Activated CD4-positive, alpha-beta T cell treated with anti-CD3 and anti-CD28 coated beads, Interleukin-2, amount 10 ng/mL, durations not matched to agents 24 days and 14 days (primary cell): ENCODE measurements at places on chromosomes 16 and 17. TPM values are rescaled to one million over a fixed set of nuclear protein-coding genes. Genes with fewer than 3 reads are reported as not detected.

DNA sequence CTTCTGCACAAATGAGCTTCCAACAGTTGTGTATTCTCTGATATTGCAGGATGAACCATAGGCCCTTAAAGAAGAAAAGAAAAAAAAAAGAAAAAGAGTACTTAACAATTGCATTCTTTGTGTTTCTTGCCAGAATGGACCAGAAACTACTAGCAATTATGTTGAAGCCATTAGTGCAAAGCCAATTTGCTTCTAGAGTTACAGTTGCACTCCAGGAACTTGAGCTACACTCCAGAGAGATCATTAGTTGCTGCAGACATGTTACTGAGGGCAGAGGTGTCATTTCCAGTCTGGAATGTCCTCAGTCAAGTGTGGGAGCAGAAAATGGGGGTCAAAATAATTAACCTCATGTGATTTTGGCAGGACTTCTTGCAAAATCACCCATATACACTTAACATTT lies 85.6 kb upstream of the CCL2 start:
- peaks cover 18% of the 10 kb centered on the region for H3K27me3 ChIP-seq
- no peak for DNase-seq
- no peak overlapping the region for H3K4me3 ChIP-seq
- no peak overlapping the region for H3K27ac ChIP-seq
- H3K36me3 ChIP-seq, result no peaks in the 10 kb centered on the region
- H3K4me1 ChIP-seq, result no peaks in the 10 kb centered on the region

GRCh38 chr16:85064186-85064585 lies 36.6 kb downstream of the KIAA0513 start:
- H3K27ac ChIP-seq, result no peak overlapping the region
- peaks cover 11% of the 10 kb centered on the region for H3K4me1 ChIP-seq
- no peak for DNase-seq
- H3K36me3 ChIP-seq, result peaks cover 5% of the 10 kb centered on the region

DNA sequence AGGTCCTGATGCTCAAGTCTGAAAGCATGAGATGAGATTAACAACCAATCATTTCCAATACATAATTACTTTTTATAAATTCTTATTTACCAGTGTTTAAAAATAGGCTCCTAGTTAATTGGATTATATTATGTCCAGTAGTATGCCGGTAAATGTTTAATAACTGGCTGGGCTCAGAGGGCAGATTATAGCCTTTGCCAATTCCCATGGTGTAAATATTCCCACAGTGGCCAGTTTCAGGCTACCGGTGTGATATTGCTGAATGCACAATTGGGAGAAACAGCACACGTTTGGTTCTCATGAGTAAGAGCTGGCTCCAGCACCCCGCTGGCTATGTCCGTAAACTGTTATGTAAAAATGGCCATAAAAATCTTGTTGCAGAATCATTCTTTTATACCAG lies 167.6 kb downstream of the MRTFB start:
- H3K4me1 ChIP-seq, result no peaks in the 10 kb centered on the region
- DNase-seq, result no peak
- H3K4me3 ChIP-seq, result no peak overlapping the region
- H3K27me3 ChIP-seq, result no peaks in the 10 kb centered on the region
- no peak overlapping the region for H3K27ac ChIP-seq

DNA sequence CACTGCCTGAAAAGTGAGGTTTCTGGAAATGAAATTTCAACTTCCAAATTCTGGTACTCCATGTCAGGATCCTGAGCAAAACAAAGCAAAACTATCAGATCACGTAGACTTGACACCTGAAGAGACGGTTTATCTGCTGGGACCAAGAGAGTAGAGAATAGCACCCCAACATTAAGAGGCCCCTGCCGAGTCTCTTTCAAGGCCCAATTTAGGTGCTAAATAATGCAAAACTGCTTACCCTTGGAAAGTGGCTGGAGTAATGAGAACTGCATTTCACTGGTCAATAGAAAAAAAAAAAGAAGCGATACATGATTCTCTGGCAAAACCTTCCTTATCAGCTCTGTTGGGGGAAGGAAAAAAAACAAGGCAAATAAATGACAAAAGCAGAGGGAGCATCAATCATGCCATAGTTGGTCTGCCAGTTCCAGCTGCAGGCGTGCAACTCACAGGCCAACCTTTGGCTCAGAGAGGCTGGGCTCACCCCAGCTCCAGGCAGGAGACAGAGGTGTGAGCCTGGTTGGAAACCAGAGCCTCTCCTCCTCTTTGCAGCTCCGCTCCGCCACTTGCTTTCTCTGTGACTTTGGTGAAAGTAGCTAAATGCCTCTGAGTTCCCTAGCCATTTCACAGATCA lies 595.2 kb downstream of the TOX3 start:
- no peaks in the 10 kb centered on the region for H3K36me3 ChIP-seq
- DNase-seq, result no peak
- H3K27ac ChIP-seq, result no peak overlapping the region
- H3K4me1 ChIP-seq, result no peaks in the 10 kb centered on the region
- H3K4me3 ChIP-seq, result no peak overlapping the region

Gene KRT15
- not detected in 2 replicates for total RNA-seq

Gene NKD1
- total RNA-seq, result 0.77 and 1.7 TPM in 2 replicates

Gene KRT17
- not detected in 2 replicates for total RNA-seq

DNA sequence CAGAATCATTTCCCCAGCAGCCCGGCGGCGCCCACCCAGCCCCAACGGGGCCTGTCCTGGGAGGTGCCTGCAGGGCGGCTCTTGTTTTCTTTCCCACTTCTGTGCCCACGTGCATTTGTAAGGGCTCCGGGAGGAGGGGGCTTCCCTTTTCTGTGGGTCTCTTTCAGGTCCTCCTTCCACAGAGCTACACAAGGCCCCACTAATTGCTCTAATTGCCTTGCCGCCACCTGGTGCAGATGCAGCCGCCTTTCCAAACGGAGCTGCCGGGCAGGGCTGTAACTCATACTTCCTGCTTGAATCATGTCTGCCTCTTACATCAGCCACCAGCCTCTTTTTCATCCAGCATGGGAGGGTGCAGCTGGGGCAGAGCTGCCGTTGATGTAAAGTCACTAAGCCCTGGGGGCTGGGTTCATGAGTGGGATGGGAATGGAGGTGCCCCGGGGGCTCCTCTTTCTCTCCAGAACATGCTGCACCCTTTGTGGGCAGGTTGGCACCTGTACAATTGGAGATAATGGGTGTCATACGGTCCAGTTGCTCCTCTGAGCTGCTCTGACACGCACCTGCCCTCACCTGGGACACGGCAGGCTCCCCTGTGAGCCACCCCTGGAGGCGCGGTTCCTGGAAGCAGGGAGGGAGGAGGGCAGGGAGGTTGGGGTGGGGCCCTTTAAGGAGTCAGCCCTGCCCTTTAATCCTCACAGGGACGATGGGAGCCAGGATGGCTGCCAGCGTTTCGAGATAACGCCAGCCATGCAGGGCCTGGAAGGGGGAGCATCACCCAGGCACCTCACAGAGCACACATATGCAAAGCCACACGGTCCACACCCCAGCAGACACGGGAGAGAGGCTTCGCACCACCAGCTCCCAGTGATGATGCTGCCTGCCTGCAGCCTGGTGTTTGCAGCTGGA lies 41.1 kb upstream of the KLHDC4 start:
- DNase-seq, result peak; percentile 86
- peaks cover 32% of the 10 kb centered on the region for H3K4me1 ChIP-seq
- peak overlapping the region; percentile 96 for H3K27ac ChIP-seq
- peaks cover 2% of the 10 kb centered on the region for H3K27me3 ChIP-seq
- peak overlapping the region; percentile 85 for H3K4me3 ChIP-seq

- no peak for DNase-seq
- H3K4me3 ChIP-seq, result no peak overlapping the region
- H3K4me1 ChIP-seq, result peaks cover 2% of the 10 kb centered on the region
- no peaks in the 10 kb centered on the region for H3K36me3 ChIP-seq
- no peaks in the 10 kb centered on the region for H3K27me3 ChIP-seq
These were observed 25.0 kb upstream of the GNG13 start for GRCh38 chr16:825341-826061.

DNA sequence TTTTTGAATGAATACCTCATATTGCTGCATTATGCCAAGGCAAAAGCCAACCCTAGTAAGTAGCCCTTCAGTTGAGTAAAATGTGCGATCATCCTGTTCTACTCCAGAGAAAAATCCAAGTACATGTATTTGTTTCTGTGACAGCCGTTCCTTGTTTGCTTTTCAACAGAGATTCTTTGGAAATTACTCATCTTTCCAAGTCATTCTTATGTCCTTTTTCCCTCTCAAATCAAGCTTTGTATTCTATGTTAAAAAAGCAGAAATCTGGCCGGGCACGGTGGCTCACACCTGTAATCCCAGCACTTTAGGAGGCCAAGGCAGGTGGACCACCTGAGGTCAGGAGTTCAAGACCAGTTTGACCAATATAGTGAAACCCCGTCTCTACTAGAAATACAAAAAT lies 112.9 kb upstream of the HAS3 start:
- H3K4me1 ChIP-seq, result no peaks in the 10 kb centered on the region
- H3K4me3 ChIP-seq, result no peak overlapping the region
- no peaks in the 10 kb centered on the region for H3K27me3 ChIP-seq
- peaks cover 2% of the 10 kb centered on the region for H3K36me3 ChIP-seq

GRCh38 chr16:49158029-49158642 lies 123.5 kb downstream of the CBLN1 start:
- H3K4me3 ChIP-seq, result no peak overlapping the region
- no peak overlapping the region for H3K27ac ChIP-seq
- no peaks in the 10 kb centered on the region for H3K4me1 ChIP-seq
- no peaks in the 10 kb centered on the region for H3K36me3 ChIP-seq
- H3K27me3 ChIP-seq, result no peaks in the 10 kb centered on the region

Gene TNK1
- total RNA-seq, result 5.3 and 5.5 TPM in 2 replicates

DNA sequence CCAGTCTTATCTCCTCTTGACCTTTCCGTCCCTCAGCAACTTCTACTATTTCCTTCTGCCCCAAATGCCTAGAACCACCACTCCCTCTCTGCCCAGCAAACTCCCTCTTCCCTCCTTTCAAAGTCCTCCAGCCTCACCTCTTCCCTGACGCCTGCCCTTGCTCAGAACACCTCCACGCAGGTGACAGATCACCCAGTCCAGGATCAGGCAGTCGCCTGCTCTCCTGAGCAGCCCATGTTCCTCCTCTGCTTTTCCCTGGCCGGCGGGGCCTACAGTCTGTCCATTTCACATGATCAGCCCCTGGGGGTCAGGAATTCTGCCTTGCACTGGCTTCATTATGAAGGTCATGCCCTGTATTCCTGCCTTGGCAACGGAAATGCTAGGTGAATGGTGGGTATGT lies 422 bp downstream of the CD300LF start:
- no peak for DNase-seq
- no peaks in the 10 kb centered on the region for H3K36me3 ChIP-seq
- peaks cover 6% of the 10 kb centered on the region for H3K4me1 ChIP-seq
- peaks cover 36% of the 10 kb centered on the region for H3K27me3 ChIP-seq
- no peak overlapping the region for H3K27ac ChIP-seq
- H3K4me3 ChIP-seq, result no peak overlapping the region

GRCh38 chr16:12126091-12126806 lies 149.7 kb downstream of the SNX29 start:
- H3K4me3 ChIP-seq, result no peak overlapping the region
- H3K36me3 ChIP-seq, result peaks cover 2% of the 10 kb centered on the region
- no peaks in the 10 kb centered on the region for H3K27me3 ChIP-seq
- DNase-seq, result no peak
- peaks cover 4% of the 10 kb centered on the region for H3K4me1 ChIP-seq

Gene HYDIN
- not detected in 2 replicates for total RNA-seq

DNA sequence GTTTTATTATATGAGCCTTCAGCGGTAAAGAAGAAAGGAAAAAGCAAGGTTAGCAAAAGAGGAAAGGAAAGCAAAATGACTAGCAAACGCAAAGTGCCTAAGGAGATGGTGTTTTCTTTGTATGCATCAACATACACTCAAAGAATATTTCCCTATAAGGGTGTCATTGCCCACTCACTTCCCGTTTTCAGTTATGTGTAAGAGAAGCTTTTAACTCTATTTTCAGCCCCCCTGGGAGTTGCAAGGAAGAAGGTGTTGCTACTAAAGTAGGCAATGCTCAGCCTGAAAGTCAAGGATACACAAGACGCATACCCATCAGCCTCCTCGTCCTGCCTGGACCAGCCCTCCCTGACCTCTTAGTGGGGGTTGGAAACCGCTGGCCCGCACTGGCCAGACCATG lies 267.7 kb upstream of the ZFHX3 start:
- H3K27ac ChIP-seq, result no peak overlapping the region
- no peaks in the 10 kb centered on the region for H3K27me3 ChIP-seq
- no peaks in the 10 kb centered on the region for H3K36me3 ChIP-seq
- H3K4me3 ChIP-seq, result no peak overlapping the region
- H3K4me1 ChIP-seq, result no peaks in the 10 kb centered on the region

GRCh38 chr17:79714176-79715097 lies 16.3 kb upstream of the ENPP7 start:
- no peaks in the 10 kb centered on the region for H3K4me1 ChIP-seq
- no peaks in the 10 kb centered on the region for H3K36me3 ChIP-seq
- no peak overlapping the region for H3K27ac ChIP-seq
- H3K27me3 ChIP-seq, result no peaks in the 10 kb centered on the region

DNA sequence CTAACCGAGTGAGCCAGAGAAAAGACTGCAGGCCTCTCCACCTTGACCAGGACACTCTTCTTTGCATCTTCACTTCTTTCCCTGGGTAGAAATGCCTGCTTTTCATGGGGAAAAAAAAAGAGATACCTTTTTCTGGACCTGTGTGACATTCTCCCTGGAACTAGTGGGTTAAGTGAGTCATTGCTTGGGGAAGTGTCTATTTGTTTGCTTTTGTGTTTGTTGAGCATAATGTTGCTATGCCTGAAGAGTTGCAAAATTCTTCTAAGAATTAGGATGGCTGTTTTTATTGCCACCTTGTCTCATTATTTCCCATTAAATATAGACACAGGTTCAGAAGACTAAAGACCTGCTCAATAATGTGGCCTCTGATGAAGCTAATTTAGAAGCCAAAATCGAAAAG lies 18.8 kb downstream of the CLUAP1 start:
- no peak overlapping the region for H3K27ac ChIP-seq
- no peak overlapping the region for H3K4me3 ChIP-seq
- peaks cover 55% of the 10 kb centered on the region for H3K36me3 ChIP-seq
- DNase-seq, result no peak

- no peak for DNase-seq
- H3K4me3 ChIP-seq, result no peak overlapping the region
- peaks cover 2% of the 10 kb centered on the region for H3K4me1 ChIP-seq
- H3K36me3 ChIP-seq, result peaks cover 8% of the 10 kb centered on the region
- no peak overlapping the region for H3K27ac ChIP-seq
These were observed 36.7 kb downstream of the SPAG9 start for GRCh38 chr17:51083981-51084380.

Gene ASGR1
- 1.8 and 1.9 TPM in 2 replicates for total RNA-seq

DNA sequence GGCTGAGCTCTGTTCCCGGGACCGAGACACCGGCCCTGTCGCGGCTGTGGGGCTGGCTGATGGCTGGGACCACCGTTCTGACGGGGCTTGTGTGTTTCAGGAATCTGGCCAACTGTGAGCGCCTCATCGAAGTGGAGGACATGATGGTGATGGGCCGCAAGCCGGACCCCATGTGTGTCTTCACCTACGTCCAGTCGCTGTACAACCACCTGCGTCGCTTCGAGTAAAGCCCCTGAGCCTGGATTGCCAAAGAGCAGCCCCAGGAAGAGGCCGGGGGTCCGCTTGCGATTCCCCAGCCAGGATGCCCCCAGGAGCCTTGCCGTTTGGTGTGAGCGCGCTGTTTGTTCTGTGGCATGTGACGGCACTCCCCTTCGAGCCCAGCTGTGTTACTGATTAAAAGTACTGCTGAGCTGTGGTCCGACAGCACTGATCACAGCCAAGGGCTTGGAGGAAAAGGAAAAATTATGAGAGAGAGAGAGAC lies 23.0 kb downstream of the SMTNL2 start:
- H3K4me3 ChIP-seq, result no peak overlapping the region
- peaks cover 27% of the 10 kb centered on the region for H3K27me3 ChIP-seq
- no peaks in the 10 kb centered on the region for H3K36me3 ChIP-seq

- no peak for DNase-seq
- peaks cover 66% of the 10 kb centered on the region for H3K36me3 ChIP-seq
- H3K4me3 ChIP-seq, result no peak overlapping the region
- H3K27me3 ChIP-seq, result no peaks in the 10 kb centered on the region
- H3K27ac ChIP-seq, result no peak overlapping the region
These were observed 6.4 kb downstream of the PER1 start for GRCh38 chr17:8145811-8146210.
